ENCODE measurements at places on chromosomes 4 and X.

GRCh38 chr4:6530964-6531363 is 44.0 kb upstream of the MAN2B2 start:
- H3K27me3 ChIP-seq, result no peaks in the 10 kb centered on the region
- no peak overlapping the region for H3K4me3 ChIP-seq
- H3K36me3 ChIP-seq, result no peaks in the 10 kb centered on the region
- DNase-seq, result no peak
- H3K27ac ChIP-seq, result no peak overlapping the region

DNA sequence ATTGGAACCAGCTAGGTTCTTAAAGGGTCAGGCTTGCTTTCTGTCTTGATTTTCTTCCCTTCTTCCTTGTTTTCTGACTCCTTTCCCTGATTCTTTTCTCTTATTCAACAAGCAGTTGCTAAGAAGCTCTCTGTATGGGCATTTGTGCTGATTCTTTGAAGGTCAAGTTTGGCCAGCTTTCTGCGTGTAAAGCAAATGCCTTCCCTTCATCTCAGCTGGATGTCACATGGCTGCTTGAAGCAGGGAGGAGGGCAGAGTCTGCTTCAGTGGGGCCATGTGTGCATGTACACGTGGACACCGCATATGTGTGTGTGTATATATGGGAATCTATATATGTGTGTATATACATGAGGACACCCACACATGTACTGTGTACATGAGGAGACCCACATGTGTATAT is 139.9 kb upstream of the ATP6AP2 start:
- peaks cover 7% of the 10 kb centered on the region for H3K4me1 ChIP-seq
- DNase-seq, result peak; percentile 47

DNA sequence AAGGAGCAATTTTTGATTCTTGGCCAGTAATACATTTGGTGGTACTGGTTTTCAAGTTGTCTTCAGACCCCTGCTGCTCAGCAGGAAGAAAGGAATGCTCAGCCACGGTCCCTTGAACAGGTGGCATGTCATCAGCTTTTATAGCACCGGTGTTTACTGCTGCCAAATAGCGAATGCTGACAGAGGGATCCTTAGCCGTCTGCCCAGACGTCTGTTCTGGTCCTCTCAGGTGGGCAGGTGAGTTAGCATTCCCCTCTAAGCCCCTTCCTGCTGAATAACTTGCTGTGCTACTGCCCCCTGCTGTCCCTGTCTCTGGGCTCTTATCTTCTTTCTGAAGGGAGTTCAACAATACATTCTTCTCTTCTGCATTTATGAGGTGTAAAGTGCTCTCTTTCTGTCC is 28.4 kb downstream of the BOD1L1 start:
- no peak overlapping the region for H3K27ac ChIP-seq
- no peaks in the 10 kb centered on the region for H3K4me1 ChIP-seq
- H3K4me3 ChIP-seq, result no peak overlapping the region
- H3K36me3 ChIP-seq, result peaks cover 48% of the 10 kb centered on the region
- DNase-seq, result no peak

DNA sequence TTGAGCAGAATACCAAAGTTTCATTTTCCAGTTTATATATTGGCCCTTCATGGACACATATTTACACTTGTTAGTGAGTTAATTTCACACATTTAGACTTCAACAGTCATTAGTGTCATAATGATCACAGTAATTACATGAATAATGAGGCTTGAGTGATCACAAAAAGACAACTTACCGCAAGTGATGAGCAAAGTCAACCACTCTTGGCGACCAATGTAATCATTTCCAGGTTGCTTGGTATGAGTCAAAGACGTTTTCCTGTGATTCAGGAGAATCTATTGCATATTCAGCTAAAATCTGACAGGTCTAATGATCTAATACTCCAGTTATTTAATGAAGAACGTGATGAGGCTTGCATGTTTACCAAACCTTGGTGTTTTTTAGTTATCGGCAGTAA is 407.9 kb upstream of the TENM3 start:
- no peak overlapping the region for H3K27ac ChIP-seq
- H3K4me1 ChIP-seq, result no peaks in the 10 kb centered on the region
- no peak for DNase-seq
- no peaks in the 10 kb centered on the region for H3K27me3 ChIP-seq
- no peak overlapping the region for H3K4me3 ChIP-seq

- no peak overlapping the region for H3K4me3 ChIP-seq
- H3K27me3 ChIP-seq, result no peaks in the 10 kb centered on the region
- H3K27ac ChIP-seq, result no peak overlapping the region
- H3K36me3 ChIP-seq, result no peaks in the 10 kb centered on the region
- no peak for DNase-seq
- H3K4me1 ChIP-seq, result no peaks in the 10 kb centered on the region
Measured at GRCh38 chr4:43855283-43855682, 593.3 kb downstream of the KCTD8 start.

DNA sequence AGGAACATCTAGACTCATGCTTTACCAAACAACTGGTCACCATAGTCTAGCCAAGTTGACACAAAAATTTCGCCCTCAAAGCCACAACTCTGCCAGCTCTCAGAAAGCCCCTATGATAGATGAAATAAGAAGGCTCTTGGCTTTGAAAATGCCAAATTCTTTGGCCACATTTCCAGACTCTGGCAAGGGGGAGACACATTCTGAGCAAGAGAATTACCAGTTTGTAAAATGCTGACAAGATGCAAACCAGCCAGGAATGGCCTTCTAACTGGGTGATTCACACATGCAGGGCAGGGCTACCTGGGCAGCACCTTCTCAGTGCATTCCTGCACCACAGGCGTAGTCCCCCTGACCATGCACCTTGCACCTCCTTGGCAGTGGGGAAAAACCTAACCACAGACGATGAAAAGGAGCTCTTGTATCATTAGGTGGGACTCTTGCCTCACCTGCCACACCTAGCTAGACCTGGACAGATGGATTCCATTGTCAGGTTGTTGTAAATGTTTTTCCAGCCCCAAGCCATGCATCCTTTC is 77.4 kb upstream of the CPEB2 start:
- no peak for DNase-seq
- H3K4me3 ChIP-seq, result no peak overlapping the region
- H3K27me3 ChIP-seq, result no peaks in the 10 kb centered on the region
- H3K27ac ChIP-seq, result no peak overlapping the region

- peaks cover under 1% of the 10 kb centered on the region for H3K4me1 ChIP-seq
- no peak for DNase-seq
- no peaks in the 10 kb centered on the region for H3K27me3 ChIP-seq
- H3K36me3 ChIP-seq, result peaks cover 11% of the 10 kb centered on the region
Measured at GRCh38 chr4:169109035-169109675, 99.1 kb upstream of the CBR4 start.

- peaks cover 4% of the 10 kb centered on the region for H3K27me3 ChIP-seq
- peaks cover 18% of the 10 kb centered on the region for H3K36me3 ChIP-seq
- peaks cover 16% of the 10 kb centered on the region for H3K4me1 ChIP-seq
- DNase-seq, result no peak
- H3K27ac ChIP-seq, result no peak overlapping the region
- no peak overlapping the region for H3K4me3 ChIP-seq
Measured at GRCh38 chrX:136202889-136203288, 48.3 kb downstream of the MAP7D3 start.

DNA sequence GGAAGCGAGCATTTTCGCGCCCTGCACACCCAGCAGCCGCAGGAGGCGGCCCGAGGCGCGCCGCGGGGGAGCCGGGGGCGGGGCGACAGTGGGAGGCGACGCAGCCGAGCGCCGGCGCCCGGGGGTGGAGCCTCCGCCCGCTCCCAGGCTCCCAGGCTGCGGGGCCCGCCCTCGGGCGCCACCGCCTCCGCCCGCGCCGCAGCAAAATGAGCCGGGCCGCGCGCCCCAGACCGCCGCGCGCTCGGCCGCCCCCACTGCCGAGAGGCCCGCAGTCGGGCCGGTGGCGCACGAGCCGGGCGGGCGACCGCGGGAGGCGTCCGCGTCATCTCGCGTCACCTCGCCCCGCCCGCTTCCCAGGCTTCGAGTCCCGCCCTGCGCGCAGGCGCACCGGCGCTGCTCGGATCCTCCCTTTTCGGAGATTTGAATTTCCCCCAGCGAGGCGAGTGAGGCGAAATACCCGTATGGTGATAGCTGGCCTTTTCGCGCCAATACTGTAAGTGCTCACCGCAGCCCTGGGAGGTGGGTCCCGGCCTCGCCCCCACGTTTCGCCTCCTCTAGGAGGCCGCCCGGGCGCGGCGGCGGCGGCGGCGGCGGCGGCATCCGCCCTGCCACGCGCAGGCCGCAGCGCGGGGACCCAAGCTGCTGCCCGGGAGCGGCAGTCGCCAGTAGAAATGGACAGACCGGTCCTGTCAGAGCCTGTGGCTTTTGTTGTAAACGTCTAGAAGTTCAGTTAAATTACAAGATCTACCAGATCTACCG is at the start of gene TMEM187:
Gene TMEM187 (plus strand): TSS at position 387 of the 759 bp plus-strand sequence. CDS start 9,309 bp downstream, outside the sequence.
- peaks cover 8% of the 10 kb centered on the region for H3K36me3 ChIP-seq
- H3K4me3 ChIP-seq, result peak within 1 kb of the TSS; percentile 91
- no peaks in the 10 kb centered on the region for H3K27me3 ChIP-seq
- H3K4me1 ChIP-seq, result peaks cover 40% of the 10 kb centered on the region
- DNase-seq, result peak; percentile 83

GRCh38 chr4:8435656-8436121 is 4.8 kb downstream of the ACOX3 start:
- DNase-seq, result no peak
- H3K27ac ChIP-seq, result no peak overlapping the region
- H3K4me3 ChIP-seq, result peak overlapping the region; percentile 26

DNA sequence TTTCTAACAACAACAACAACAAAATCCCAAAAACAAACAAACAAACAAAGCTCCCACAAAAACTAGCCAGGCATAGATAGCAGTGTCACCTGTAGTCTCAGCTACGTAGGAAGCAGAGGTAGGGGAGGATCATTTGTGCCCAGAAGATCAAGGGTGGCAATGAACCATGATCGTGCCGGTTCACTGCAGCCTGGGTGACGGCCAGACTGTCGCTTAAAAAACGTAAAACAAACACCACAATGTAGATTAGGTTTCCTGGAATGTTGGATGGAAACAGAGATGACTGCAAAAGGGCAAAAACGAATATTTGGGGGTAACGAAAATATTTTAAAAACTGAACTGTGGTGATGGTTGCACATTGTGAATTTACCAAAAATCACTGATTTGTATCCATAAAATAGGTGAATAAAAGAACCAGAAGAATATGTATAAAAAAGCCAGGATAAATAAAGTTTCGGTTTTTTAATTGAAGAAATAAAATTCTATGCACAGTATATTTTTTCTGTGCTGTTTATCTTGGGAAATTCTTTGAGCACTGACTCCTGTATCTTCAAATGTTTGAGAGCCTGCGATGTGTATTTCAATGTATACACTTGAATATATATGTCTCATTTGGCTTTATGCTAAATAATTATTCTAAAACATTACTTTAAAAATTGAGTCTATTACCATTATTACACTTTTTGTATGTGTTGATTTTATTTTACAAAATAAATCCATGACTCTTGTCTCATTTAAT is 1477.0 kb downstream of the PCDH7 start:
- DNase-seq, result no peak
- H3K4me1 ChIP-seq, result no peaks in the 10 kb centered on the region
- H3K27me3 ChIP-seq, result no peaks in the 10 kb centered on the region
- no peak overlapping the region for H3K4me3 ChIP-seq
- no peaks in the 10 kb centered on the region for H3K36me3 ChIP-seq

DNA sequence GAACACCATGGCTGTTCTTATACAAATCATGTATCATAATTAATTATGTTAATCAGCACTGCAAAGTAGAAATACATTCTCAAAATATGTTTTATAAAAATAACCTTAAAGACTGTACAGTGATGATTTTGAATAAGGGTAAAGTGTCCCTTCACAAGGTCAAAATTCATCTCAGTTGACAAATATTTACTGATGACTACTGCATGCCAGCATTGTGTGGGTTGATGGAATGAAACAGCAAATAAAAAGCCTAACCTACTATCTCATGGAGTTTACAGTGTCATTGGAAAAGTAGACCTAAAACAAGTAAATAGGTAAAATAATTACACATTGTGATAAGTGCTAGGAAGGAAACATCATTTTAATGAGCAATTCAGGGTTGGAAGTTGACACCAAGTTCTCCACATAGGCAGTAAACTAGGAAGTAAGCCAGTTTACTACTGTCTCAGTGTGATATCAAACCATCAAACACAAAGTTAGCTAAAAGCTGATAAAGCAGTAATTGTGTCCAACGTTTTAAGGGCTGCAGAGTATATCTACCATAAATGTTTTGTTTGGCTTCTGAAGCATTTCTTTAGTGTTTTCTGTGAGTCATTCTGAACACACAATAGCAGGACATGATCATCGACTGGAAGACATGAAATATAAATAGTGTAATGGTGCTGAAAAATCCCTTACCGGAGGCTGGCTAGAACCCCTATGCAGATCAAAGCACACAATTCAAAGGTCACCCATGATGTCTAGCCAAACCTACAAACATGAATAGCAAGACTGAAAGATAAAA is 221.8 kb downstream of the DACH2 start:
- H3K4me3 ChIP-seq, result no peak overlapping the region
- H3K4me1 ChIP-seq, result no peaks in the 10 kb centered on the region
- H3K27ac ChIP-seq, result no peak overlapping the region
- no peaks in the 10 kb centered on the region for H3K36me3 ChIP-seq
- no peak for DNase-seq
- no peaks in the 10 kb centered on the region for H3K27me3 ChIP-seq

DNA sequence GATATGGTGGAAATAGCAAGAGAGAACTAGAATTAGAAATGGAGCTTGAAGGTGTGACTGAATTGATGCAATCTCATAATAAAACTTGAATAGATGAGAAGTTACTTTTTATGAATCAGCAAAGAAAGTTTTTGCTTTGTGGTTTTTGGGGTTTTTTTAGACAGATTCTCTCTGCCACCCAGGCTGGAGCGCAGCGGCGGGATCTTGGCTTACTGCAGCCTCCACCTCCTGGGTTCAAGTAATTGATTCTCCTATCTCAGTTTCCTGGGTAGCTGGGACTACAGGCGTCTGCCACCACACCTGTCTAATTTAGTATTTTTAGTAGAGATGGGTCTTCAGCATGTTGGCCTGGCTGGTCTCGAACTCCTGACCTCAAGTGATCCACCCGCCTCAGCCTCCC is 23.7 kb upstream of the NEIL3 start:
- no peaks in the 10 kb centered on the region for H3K4me1 ChIP-seq
- no peaks in the 10 kb centered on the region for H3K27me3 ChIP-seq
- H3K36me3 ChIP-seq, result no peaks in the 10 kb centered on the region
- no peak overlapping the region for H3K27ac ChIP-seq
- no peak for DNase-seq

DNA sequence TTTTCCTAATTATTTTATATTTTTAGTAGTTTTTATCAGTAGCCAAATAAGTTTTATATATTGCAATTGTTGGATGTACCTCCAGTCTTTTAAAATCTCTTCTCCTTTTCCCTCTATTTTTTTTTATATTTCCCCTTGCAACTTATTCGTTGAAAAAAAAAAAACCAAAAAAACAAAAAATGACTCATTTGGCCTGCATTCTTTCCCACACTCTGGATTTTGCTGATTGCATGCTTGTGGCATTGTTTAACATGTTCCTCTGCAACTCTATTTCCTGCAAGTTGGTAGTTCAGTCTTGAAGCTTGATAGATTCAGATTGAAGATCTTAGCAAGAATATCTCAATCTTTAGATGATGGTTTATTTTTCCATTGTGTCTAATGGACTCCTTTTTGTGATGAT is 260.6 kb upstream of the BOD1L1 start:
- H3K36me3 ChIP-seq, result no peaks in the 10 kb centered on the region
- no peaks in the 10 kb centered on the region for H3K4me1 ChIP-seq
- no peak overlapping the region for H3K27ac ChIP-seq
- no peak overlapping the region for H3K4me3 ChIP-seq
- H3K27me3 ChIP-seq, result no peaks in the 10 kb centered on the region

All from spinal cord (tissue), 10 donors.